ENCODE measurements at places on chromosomes 2 and 18.

DNA sequence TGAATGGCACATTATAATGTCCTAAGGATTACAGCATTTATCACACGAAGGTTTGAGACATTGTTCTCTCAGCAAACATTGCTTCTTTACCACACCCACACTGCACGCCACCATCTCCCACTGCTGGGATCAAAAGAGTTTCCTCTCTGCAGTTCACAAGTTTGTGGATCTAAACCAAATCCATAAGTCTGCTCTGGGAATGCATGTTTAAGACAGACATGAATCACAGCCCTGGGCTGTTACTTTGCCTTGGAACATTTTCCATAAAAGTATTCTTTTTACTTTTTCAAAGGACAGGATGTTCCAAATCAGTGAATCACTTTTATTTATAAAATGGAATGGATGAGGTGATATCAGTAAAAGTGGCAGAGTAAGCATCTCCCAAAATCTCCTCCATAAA lies 36.1 kb downstream of the STPG4 start:
- DNase-seq = no peak

DNA sequence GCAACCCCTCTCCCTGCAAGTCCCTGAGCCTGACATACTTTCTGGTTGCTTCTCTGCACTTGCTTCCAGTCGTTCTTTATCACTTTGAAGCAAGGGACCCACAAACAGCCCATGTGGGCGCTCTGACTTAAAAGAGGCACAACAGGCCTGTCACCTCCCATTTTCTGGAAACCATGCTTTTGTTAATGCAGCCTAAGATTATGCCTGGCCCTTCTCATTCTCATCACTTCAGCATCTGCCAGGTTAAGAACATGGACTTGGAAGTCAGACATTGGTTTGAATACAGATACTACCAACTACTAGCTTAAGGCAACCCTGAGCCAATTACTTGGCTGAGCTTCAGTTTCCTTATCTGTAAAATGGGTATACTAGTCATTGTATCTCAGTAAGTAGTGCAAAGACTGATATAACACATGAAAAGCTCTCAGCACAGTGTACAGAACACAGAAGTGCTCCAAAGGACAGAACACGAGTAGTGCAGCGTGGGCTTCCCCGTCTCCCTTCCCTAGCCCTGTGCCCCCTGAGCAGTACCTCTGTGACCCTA lies 141.4 kb downstream of the TNS1 start:
- no peak for DNase-seq

DNA sequence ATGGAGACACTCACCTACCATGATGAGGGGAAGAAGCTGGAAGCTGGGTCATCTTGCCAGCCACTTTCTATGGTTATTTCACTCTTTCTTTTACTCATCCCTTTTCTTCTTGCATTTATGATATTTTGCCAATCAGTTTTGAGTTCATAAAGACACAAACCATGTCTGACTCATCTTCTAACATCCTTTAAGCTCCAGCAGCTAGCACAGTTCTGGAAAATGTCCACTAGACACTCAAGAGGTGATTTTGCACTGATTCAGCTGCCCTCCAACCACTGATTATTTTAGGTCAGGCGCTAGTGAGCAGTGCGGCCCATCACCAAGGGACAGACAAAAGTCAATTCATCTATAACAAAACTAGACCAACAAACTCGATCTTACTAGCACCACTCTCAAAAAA lies 537.1 kb upstream of the ID2 start:
- no peak for DNase-seq

GRCh38 chr18:24988253-24988840 lies 363.6 kb downstream of the ZNF521 start:
- no peak for DNase-seq
